Activated CD4-positive, alpha-beta T cell treated with anti-CD3 and anti-CD28 coated beads, Interleukin-2, amount 10 ng/mL, durations not matched to agents 24 days and 14 days (primary cell): ENCODE measurements at places on chromosomes 7 and 10. TPM values are rescaled to one million over a fixed set of nuclear protein-coding genes. Genes with fewer than 3 reads are reported as not detected.

DNA sequence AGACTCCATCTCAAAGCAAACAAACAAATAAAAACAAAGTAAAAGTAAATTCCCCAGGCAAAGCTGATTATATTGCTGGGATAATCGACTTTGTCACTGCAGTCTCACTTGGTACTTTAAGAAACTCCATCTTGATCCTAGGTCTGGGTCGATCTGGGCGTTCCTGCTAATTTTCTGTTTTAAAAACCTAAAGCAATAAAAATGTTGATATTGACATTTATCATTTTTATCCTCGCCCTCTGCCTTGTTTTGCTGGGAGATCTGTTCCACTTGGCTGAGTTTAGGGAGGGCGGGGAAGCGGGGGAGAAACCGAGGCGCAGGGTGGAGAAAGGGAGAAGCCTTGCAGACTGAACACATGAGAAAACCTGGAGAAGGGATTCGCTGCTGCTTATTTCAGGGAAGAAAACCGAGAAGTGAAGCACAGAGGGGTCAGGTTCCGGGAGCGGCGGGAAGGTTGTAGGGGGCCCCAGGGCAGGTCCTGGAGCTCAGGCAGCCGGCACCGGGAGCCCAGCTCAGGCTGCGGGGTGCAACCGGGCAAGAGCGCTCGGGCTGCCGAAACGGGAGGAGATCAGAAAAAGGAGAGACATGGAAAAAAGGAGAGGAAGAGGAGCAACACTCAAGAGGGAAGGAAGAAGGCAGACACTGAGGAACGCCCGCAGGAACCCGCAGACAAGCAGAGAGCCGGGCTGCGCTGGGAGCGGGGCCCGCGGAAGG, 27.3 kb upstream of the KMT2C start:
- H3K4me1 ChIP-seq = peaks cover 12% of the 10 kb centered on the region
- peaks cover 1% of the 10 kb centered on the region for H3K27me3 ChIP-seq
- DNase-seq = no peak
- peaks cover 2% of the 10 kb centered on the region for H3K36me3 ChIP-seq
- H3K27ac ChIP-seq = peak overlapping the region; percentile 84

PAPSS2 gene
- total RNA-seq = 0.07 TPM in 1 of 2 replicates, not detected in the other

NUTM2D gene
- total RNA-seq = 1.4 and 2.1 TPM in 2 replicates

GRCh38 chr7:151754142-151754590, 122.7 kb downstream of the PRKAG2 start:
- no peak overlapping the region for H3K27ac ChIP-seq

- no peaks in the 10 kb centered on the region for H3K36me3 ChIP-seq
- no peaks in the 10 kb centered on the region for H3K27me3 ChIP-seq
- no peaks in the 10 kb centered on the region for H3K4me1 ChIP-seq
- DNase-seq = no peak
These were observed 4.5 kb downstream of the MBL2 start for GRCh38 chr10:52768001-52768532.

- H3K27ac ChIP-seq = no peak overlapping the region
- H3K4me3 ChIP-seq = no peak overlapping the region
- no peaks in the 10 kb centered on the region for H3K36me3 ChIP-seq
- peaks cover 8% of the 10 kb centered on the region for H3K4me1 ChIP-seq
- no peak for DNase-seq
- H3K27me3 ChIP-seq = peaks cover 9% of the 10 kb centered on the region
These were observed 22.9 kb downstream of the BTBD16 start for GRCh38 chr10:122293961-122294380.

PRLHR gene
- not detected in 2 replicates for total RNA-seq

PPP1R9A gene
- total RNA-seq = not detected in 2 replicates

DNA sequence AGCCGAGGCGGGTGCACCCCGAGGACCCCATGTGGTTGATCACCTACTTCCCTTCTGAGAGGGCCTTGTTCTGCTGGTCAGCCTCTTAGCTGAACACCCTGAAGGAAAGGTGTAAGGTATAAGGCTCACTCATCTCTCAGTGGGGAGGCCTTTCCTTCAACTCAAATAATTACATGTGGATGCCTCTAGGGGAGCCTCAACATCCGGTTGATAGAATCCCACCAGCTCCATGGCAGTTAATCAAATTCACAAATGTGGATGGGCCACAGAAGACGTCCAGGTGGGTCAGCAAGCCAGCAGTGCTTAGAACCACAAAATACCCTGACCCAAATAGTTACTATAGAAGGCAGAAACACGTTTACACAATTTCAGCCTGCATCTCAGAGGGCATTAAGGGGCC, 37.7 kb upstream of the ZNF32 start:
- peaks cover 35% of the 10 kb centered on the region for H3K27me3 ChIP-seq
- DNase-seq = no peak
- no peak overlapping the region for H3K27ac ChIP-seq
- no peak overlapping the region for H3K4me3 ChIP-seq
- peaks cover 9% of the 10 kb centered on the region for H3K4me1 ChIP-seq
- H3K36me3 ChIP-seq = no peaks in the 10 kb centered on the region
